ENCODE measurements at places on chromosomes 7 and 10. TPM values are rescaled to one million over a fixed set of nuclear protein-coding genes. Genes with fewer than 3 reads are reported as not detected.

DNA sequence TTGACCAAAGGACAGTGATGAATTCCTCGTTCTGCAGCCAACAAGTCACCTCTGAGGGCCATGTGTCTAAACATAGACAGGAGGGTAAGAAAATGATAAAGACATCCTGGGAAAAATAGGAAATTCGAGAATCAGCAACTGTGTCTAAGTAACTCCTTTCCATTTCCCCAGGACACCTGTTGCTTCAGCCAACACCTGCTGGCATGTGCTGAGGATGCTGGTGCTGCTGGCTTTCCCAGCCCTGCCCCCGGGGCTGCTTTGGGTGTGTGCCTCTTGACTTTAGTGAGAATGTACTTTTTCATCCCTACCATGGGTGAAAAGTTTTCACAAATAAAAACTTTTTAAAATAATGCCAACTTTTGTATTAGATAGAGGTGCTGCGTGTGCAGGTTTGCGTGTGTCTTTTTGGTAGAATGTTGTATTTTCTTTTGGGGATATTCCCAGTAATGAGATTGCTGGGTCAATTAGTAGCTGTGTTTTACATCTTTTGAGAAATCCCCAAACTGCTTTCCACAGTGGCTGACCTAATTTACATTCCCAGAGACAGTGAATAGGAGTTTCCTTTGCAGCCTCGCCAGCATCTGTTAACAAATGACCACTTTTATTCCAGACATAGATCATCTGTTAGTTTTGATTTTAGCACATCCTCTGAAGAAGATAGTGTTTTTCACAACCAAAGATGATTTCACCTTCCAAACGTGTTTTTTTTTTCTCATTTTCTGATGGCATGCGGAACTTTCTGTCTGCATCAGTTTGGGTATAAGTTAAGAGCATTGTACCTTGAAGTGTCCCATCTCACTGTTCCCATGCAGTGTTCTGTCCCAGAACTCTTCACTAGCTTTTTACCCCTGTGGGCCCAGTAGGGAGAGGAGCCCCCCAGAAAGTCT is 104.2 kb upstream of the ACBD5 start:
- no peak overlapping the region for H3K4me3 ChIP-seq
- H3K27me3 ChIP-seq: no peaks in the 10 kb centered on the region
- no peak overlapping the region for H3K27ac ChIP-seq
- H3K36me3 ChIP-seq: no peaks in the 10 kb centered on the region
- H3K4me1 ChIP-seq: no peaks in the 10 kb centered on the region
- DNase-seq: no peak

DNA sequence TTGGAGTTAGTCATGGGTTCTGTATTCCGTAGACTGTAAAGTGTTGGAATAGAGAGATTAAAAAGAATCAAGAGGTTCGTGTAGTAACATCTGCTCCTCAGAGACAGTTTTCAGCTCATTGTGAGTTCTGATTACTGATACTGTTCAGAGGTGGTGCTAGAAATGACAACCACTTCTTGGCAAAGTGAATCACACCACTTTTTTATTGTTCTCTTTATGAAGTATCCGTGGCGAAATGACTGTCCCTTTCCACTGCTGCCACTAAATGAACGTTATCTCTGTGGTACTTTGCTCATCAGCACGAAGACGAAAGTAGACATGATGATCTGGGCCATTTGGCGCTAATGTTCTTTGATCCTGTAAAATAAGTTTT is 860 bp downstream of the RPP30 start:
- peaks cover 19% of the 10 kb centered on the region for H3K4me1 ChIP-seq
- no peaks in the 10 kb centered on the region for H3K36me3 ChIP-seq
- H3K4me3 ChIP-seq: peak overlapping the region; percentile 56
- DNase-seq: no peak
- no peaks in the 10 kb centered on the region for H3K27me3 ChIP-seq
- H3K27ac ChIP-seq: no peak overlapping the region

GRCh38 chr7:82446897-82447296 is 3.3 kb upstream of the CACNA2D1 start:
- H3K27ac ChIP-seq: no peak overlapping the region
- peaks cover 18% of the 10 kb centered on the region for H3K4me1 ChIP-seq
- no peak overlapping the region for H3K4me3 ChIP-seq
- H3K36me3 ChIP-seq: no peaks in the 10 kb centered on the region
- peaks cover 9% of the 10 kb centered on the region for H3K27me3 ChIP-seq

DNA sequence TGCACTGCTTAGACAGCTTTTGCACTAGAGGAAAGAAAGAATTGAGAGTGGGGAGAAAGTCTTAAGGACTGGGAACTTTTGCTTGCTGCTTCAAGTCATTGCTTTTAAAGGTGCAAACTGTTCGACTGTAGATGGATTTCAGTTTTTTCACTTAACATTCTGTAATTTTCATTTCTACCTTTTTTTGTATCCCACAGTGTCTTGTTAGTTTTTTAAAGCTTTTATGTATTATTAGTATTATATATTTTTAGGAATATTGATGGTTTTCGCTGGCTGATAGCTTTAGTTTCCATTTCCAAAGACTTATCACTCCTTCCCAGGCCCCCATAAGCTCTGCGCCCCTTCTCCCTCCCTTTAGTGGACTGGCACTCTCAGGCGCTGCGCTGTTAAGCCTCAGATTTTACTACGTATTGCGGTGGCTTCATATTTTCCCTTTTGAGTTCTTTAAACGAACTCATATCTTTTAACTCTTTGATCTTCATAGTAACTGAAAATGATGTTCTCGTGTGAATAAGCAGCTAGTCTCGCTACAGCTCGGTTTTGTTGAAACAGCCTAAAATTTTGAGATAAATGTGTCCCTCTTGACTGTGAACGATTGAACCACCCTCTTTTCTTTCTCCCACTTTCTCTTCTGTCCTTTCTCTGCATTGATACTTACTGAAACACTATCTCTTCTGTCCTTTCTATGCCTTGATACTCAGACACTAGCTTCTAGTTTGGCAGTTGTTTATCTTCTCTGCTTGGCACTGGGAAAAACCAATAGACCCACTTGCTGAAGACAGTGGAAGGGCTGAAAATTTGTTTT is 2.5 kb upstream of the ETV1 start:
- no peaks in the 10 kb centered on the region for H3K36me3 ChIP-seq
- H3K4me3 ChIP-seq: no peak overlapping the region
- no peaks in the 10 kb centered on the region for H3K27me3 ChIP-seq
- no peak for DNase-seq
- peak overlapping the region; percentile 85 for H3K27ac ChIP-seq

- DNase-seq: no peak
- peaks cover 24% of the 10 kb centered on the region for H3K4me1 ChIP-seq
- no peak overlapping the region for H3K4me3 ChIP-seq
- H3K27me3 ChIP-seq: no peaks in the 10 kb centered on the region
Measured at GRCh38 chr10:87656431-87657072, 3.1 kb upstream of the PAPSS2 start.

DNA sequence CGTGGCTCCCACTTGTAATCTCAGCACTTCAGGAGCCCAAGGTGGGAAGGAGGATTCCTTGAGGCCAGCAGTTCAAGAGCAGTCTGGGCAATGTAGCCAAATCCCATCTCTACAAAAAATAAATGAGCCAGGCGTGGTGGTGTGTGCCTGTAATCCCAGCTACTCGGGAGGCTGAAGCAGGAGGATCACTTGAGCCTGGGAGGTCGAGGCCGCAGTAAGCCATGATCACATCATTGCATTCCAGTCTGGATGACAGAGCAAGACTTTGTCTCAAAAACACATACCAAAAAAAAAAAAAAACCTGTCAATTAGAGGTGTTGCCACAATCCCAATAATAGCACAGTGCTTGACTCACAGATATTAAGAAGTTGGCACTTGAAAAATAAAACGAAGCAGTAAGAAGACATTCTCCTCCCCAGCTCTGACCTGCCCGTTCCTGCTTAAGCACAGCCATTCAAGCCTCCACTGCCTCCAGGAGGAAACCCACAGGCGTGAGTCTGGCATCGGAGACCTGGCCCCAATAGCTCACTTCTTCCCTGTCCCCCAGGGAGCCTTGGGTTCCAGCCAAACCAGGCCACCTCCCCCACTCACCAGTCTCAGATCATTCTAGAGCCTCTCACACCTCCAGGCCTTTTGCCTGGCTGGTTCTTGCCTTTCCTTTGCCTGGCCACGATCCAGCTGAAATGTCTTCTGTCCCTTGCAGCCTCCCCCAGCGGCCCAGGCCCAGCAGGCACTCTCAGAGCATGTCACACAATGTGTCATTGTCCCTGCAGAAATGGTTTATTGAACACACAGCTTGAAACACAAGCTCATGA is 45.3 kb upstream of the GTF2I start:
- H3K27me3 ChIP-seq: no peaks in the 10 kb centered on the region
- H3K27ac ChIP-seq: no peak overlapping the region
- no peak overlapping the region for H3K4me3 ChIP-seq
- peak; percentile 69 for DNase-seq

DNA sequence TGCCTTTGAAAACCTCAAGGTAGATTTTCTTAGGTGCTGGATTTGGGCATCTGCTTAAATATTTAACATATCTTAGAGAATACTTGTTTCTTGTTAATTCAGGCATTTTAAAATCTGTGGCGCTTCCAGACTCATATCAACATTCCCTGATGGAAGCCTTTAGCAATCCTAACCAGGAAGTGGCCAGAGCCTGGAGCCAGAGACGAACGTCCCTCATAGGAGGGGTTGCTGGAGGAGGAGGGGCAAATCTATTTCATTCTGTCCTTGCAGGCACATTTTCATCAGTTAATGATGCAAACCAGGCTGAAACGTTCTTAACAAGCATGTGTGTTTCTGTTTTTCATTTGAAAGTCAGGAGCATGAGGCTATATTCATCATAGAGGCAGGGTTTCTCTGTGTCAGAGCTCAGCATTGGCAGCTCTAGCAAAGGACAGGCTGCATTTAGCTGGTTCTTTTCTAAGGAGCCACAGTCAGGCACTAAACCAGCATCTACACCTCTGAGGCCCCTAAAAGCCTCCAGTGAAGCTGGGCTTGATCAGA is 17.8 kb upstream of the IFIT2 start:
- H3K27ac ChIP-seq: peak overlapping the region; percentile 36
- H3K27me3 ChIP-seq: no peaks in the 10 kb centered on the region
- peaks cover 17% of the 10 kb centered on the region for H3K4me1 ChIP-seq
- H3K36me3 ChIP-seq: no peaks in the 10 kb centered on the region
- H3K4me3 ChIP-seq: no peak overlapping the region

DNA sequence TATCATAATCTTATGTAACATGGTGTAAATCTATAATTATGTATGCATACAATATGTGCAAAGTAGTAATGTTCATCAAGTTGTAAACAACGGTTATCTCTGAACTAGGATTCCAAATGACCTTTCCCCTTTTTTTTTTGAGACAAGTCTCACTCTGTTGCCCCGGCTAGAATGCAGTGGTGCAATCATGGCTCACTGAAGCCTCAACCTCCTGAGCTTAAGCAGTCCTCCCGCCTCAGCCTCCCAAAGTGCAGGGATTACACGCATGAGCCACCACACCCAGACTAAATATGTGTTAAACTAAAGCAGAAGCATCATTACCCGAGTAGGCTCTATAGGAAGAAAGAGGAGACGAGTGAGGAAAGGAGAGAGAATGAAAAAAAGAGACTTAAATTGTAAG is 7.8 kb upstream of the KMT2C start:
- no peak overlapping the region for H3K27ac ChIP-seq
- no peaks in the 10 kb centered on the region for H3K4me1 ChIP-seq
- no peak overlapping the region for H3K4me3 ChIP-seq
- no peak for DNase-seq
- H3K27me3 ChIP-seq: no peaks in the 10 kb centered on the region

- no peaks in the 10 kb centered on the region for H3K27me3 ChIP-seq
- no peak overlapping the region for H3K4me3 ChIP-seq
- H3K36me3 ChIP-seq: no peaks in the 10 kb centered on the region
- no peak overlapping the region for H3K27ac ChIP-seq
- no peak for DNase-seq
Measured at GRCh38 chr10:61050120-61050745, 106.2 kb upstream of the RHOBTB1 start.

The CTBP2 gene
- 32.0 TPM for total RNA-seq

The DLG5 gene
- total RNA-seq: 22.6 TPM

Measured in body of pancreas (tissue), 4 donors.